NCI-H1417 treated with DMSO at 0.1 percent for 48 hours (cell line): ENCODE measurements at places on chromosomes 16 and 17.

- DNase-seq, result no peak
These were observed 390.9 kb downstream of the TMEM114 start for GRCh38 chr16:8199390-8199789.

DNA sequence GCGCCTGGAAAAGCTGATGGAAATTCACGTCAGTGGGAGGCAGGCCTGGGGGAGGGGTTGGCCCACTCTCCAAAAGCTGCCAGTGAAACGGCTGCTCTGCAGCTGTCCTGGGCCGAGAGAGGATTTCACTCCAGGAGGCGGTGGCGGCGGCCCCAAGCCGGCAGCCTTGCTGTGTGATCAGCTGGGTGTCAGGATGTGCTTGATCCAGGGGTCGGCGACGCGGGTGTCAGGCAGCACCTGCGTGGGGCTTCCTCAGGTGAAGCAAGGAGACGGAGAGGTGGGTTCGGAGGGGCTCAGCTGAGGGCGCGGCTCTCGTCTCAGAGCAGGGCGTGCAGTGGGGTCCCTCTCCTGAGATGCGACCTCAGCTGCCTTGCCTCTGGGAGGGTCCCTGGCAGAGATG is 7.0 kb downstream of the CBFA2T3 start:
- DNase-seq, result no peak

GRCh38 chr17:32863559-32863958 is 13.4 kb downstream of the MYO1D start:
- DNase-seq, result no peak

DNA sequence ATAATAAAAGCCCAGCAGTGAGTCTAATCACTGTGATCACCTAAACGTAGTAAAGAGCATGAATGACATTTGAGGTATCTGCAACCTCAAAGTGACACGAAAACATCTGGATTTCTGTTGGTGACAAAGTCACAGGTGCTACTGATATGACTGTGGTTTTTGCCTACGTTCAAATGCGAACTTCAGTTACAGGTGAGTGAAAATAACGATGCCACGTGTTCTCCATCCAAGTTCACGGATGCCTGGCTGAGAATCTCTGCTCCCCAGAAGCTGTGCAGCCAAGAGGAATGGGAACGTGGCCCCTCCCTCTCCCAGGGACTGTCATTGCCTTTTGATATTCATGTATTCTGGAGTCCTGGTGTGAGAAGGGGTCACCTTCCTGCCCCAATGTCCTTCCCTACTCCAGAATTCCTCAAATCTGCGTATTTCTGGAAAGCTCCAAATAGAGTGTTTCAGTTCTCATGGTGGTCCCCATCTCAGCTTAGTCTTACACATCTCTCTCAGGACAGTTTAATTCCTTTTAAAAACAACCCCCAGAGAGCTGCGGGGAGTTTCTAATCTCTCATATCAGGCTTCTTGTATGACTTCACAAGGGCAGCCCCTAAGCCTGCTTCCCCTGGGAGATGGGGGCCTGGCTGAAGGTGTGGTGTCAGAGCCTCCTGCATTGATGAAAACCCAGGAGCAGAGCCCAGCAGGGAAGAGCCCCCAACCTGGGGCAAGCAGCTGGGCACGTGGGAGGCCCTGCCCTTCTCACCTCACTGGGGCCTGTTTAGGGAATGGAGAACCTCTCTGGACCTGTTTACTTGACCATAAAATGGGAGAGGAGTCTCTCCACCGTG is 25.8 kb downstream of the PIK3R5 start:
- no peak for DNase-seq

DNA sequence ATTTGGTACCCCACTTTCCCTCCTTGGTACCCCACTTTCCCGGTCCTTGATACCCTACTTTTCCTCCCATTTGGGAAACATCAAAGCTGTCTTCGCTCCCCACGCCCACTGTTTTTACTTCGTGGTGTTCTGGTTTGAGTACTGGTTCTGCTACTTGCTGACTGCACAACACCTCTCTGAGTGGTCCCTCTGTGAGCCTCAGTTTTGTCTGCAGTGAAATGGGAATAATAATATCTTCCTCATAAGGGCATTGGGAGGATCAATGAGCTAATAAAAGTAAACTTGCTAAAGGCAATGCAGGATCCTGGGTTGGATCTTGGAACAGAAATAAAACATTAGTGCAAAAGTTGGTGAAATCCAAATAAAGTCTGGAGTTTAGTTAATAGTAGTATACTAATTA is 70.0 kb upstream of the CLEC18A start:
- DNase-seq, result no peak

GRCh38 chr17:18267927-18268711 is 7.7 kb downstream of the MIEF2 start:
- DNase-seq, result no peak

DNA sequence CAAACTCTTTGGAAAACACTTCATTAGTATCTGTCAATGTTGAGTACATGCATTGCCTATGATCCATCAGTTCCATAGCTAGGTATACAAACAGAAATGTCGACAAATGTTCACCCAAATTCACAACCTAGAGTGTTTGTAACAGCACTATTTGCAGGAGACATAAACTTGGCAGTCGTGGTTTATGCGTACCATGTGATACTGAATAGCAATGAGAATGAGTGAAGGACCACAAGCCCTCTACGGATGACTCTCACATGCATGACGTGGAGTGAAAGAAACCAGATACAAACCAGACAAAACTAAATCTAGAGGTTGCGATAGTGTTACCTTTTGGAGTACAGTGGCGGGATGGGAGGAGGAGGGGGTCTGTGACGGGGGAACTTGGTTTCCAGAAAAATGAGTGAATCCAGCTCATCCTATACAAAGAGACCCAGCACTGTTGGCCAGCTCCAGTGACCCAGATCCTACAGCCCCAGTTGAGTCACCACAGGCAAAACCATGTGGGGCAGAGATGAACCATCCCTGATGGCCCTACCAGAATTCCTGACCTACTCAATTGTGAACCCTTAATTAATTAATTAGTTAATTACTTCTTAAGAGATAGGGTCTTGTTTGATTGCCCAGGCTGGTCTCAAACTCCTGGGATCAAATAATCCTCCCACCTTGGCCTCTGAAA is 15.9 kb upstream of the ULK2 start:
- no peak for DNase-seq

DNA sequence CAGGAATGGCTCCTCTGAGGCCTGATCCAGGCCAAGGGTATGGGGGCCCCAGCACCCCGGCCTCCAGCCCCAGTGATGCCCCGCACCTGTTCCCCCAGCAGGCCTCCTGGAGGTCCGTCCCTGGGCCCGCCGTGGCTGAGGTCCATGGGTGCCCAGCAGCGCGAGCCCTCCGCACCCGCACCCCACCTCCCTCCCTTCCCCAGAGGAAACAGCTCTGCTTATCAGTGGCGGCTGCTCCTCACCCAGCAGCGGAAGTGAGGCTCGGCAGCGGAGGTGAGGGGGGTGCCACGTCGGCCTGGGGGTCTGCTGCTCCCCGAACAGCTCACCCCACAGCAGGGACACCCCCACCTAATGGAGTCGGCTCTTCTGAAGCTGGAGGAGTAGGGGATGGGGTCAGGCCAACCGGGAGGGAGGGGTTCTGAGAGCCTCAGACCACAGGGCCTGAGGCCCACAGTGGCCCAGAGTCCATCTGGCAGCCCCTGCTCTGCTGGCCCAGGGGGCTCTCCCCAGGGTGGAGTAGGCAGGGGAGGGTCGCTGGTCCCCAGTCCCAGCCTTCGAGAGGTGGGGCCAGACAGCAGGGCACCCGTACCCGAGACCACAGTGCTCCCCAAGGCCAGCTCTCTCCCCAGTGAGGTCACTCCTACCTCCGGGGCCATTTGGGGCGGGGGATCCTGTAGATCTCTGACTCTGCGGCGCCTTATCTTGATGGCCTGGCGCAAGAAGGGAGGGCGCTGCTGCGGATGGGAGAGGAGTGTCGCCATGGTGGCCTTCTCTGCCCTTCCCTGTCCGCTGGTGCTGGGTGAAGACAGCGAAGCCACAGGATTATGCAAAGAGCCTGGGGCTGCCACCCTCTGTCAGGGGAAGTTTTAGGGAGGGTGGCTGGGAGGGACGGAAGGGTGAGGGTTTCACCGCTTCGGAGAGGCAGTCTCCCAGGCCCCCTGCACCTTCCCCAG is at the start of gene UNC13D:
TSS of gene UNC13D (minus strand) at position 828 of the 953 bp plus-strand sequence. CDS start at position 761, 67 bp downstream.
- no peak for DNase-seq

DNA sequence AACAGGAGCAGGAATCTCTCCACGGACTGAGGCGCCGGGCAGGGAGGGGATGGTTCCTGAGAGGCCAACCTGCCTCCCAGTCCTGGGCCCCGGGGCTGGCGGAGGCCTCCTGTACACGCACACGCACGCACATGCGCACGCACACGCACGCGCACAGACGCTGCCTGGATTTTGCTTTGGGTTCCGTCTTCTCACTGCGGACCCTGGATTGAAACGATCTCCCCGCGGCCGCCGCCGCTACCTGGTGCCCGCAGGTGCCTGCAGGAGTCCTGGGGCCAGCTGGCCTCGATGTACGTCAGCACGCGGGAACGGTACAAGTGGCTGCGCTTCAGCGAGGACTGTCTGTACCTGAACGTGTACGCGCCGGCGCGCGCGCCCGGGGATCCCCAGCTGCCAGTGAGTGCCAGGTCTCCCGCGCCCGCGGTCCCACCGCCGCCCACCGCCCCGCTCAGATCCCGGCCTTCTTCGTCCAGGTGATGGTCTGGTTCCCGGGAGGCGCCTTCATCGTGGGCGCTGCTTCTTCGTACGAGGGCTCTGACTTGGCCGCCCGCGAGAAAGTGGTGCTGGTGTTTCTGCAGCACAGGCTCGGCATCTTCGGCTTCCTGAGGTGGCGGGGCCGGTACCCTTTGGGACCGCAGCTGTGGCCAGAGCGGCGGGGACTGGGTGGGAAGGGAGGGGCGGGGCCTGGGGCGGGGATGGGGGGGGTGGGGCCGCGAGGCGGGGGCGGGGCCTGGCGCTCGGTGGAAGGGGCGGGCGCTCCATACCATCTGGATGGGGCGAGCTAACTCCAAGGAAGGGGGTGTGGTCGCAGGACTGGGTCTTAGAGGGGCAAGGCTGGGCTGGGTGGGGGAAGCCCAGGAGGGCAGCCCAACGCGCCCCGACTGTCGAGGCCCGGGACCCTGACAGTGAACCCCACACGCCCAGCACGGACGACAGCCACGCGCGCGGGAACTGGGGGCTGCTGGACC is 12.3 kb downstream of the CES4A start:
- no peak for DNase-seq

DNA sequence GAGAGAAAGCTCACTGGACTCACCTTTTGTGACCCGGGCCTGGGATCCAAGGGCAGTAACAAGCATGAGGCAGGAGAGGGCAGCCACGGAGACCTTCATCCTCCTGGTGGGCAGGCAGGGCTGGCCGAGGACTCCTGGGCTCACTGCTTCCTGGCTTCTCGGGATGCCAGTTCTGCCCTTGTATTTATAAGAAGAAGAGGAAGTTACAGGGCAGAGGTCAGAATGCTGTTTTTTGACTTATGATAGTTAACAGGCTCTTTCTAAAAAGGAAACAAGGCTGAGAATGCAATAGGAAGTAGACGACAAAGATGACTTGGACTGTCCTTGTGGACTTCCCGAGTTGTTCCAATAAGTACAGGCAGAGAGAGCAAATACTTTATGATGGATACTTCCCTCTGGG is at the start of gene CCL23:
TSS of gene CCL23 (minus strand) at position 174 of the 400 bp plus-strand sequence. CDS start at position 99, 75 bp downstream.
- no peak for DNase-seq

GRCh38 chr17:68435876-68436842 is 21.1 kb downstream of the WIPI1 start:
- peak; percentile 2 for DNase-seq
